Activated T-cell treated with anti-CD3 and anti-CD28 coated beads, Interleukin-2, amount 50 U/mL, for 72 hours (primary cell): ENCODE measurements at places on chromosomes 4 and X. TPM values are rescaled to one million over a fixed set of nuclear protein-coding genes. Genes with fewer than 3 reads are reported as not detected.

DNA sequence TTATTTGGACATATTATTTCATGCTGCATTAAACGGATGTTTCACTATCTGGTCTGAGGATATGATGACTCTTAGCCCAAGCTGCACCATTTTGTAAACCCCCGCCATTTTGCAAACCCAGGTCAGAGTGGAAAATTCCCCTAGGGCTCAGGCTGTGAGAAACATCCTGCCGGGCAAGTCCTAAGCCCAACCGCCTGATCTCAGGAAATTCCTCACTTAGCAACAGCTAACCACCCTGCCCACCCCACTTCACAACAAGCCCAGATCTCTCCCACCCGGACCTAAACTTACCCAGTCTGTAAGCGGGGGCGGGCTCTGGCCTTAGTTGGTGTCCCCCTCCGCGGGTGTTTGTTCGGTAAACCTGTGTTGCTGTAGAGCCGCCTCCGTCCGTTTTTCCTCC lies 2747.1 kb downstream of the PCDH7 start:
- DNase-seq = no peak

DNA sequence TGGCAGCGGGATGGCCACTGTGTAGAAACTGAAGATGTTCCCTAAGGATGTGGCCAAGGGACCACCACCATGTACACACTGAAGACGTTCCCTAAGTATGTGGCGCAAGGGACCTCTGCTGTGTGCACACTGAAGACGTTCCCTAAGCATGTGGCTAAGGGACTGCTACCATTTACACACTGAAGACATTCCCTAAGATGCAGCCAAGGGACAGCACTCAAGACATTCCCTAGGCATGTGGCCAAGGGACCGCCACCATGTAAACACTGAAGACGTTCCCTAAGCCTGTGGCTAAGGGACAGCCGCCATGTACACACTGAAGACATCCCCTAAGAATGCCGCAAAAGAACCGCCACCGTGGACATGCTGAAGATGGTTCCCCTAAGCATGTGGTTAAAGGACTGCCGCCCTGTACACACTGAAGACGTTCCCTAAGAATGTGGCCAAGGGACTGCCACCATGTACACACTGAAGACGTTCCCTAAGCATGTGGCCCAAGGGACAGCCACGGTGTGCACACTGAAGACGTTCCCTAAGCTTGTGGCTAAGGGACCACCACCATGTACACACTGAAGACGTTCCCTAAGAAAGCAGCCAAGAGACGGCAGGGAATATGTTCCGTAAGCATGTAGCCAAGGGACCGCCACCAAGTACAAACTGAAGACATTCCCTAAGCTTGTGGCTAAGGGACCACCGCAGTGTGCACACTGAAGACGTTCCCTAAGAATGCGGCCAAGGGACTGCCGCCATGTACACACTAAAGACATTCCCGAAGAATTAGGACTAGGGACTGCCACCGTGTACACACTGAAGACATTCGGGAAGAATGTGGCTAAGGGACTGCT lies 43.3 kb downstream of the DHRSX start:
- no peak for DNase-seq

GRCh38 chrX:45852884-45853283 lies 652.2 kb upstream of the DIPK2B start:
- no peak for DNase-seq

GRCh38 chr4:90127706-90128345 lies 632 bp downstream of the CCSER1 start:
- DNase-seq = peak; percentile 2

DNA sequence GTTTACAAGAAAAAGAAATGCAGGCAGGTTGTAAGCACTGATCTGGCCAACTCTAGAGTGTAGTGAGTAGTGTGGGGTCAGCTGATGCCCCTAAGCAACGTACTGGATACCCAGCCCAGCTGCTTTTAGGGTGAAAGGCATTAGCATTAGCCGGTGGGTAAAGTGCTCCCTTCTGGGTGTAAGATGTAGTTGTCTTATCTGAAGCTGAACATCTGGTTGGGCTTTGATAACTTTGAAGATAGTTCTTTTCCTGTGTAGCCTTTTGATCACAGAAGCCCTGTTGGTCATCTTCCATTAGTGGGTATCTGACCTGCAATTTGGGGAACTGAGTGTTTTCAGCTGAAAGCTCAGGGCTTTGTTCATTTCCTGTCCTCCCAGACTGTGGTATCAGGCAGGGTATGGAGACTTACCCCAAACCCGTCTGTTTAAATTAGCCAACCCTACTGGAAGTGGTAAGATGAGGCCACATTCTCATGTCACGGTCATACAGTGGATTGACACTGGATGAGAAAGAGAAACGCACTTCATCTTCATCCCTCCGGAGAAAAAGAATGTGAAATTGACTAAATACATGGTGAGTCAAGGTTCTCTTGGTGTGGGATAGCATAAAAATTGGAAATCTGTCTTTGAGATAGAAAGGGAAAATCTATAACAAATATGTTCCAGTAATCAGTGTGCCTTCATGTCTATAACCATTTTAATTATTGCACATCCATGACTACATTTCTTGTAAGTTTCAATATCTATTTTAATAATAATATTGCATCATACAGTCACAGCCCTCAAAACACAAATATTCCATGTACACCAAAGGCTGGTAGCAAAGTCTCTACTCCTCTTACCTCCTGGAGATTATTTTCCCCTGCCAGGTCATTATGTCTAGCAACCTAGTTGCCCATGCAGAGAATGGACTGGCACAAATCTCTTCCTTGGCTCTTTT lies 8.7 kb downstream of the RHOH start:
- DNase-seq = peak; percentile 51

DNA sequence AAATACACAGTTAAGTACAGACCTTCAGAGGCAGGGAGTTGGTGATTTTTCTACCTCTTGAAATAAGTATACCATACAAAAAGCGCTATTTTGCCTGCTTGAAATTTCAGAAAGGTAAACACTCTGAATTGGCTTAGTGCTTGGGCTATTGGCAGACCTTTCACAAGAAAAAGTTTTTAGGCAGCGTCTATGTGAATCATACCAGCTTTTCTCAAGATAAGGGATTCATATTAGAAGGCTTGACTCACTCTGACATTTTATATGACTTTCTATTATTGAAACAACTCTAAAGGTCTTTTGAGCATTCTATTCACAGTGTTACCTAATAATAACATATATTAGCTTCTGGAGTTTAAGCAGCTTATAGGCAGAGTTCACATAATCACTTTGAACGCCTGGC lies 286.4 kb upstream of the FAT1 start:
- DNase-seq = no peak

- DNase-seq = no peak
Observed at GRCh38 chrX:37926700-37927099, 79.3 kb upstream of the DYNLT3 start.

CDS1 gene
- 0.22 TPM for total RNA-seq

DNA sequence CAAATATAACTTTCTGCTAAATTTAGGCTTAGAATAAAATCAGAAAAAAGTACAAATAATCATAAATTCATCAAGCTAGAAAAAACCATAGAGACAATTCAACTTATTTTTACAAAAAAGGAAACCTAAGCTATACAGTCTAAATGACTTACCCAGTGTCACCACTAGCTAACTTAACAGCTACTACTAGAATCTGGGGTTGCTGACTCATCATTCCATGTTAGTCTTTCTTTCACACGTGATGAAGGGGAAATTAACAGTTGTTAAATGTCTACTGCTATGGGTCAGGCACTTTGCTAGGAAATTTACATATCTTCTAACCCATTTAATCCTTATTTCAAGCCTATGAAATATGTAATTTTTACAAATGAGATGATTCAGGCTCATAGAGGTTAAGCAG lies 349.3 kb upstream of the GALNT7 start:
- no peak for DNase-seq

DNA sequence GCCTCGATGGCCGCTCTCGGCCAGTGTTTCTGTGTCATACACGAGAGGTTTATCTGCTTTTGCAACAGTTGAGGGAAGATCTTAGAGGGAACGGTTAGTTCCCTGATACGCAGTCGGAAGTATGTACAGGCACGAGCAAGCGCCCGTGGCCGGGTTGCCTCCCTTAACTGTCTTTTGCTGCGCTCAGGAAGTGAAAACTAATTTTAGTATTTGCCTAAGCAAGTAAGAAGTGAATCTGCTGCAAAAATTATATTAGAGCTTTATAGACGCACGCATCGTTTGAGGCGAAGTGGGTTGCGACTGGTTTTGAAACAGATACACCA lies 695 bp downstream of the MTM1 start:
- DNase-seq = peak; percentile 46

DNA sequence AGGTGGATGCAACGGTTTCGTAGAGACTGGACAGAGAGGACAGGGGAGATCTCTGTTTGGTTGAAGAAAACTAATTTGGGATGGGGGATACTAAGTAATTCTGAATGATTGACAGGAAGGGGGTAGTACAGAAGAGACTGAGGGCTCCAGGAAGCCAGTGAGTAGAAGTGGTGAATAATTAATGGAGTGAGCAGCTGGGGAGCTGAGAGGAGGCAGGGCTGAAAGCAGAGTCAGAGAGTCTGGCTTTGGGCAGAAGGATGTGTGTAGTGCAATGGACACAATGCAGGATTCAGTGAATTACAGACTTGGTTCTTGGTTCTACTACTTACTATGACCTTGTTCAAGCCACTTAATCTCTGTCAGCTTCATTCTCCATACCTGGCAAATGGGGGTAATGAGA lies 161.7 kb downstream of the RBMX2 start:
- DNase-seq = no peak

CAPN6 gene
- not detected for total RNA-seq

DNA sequence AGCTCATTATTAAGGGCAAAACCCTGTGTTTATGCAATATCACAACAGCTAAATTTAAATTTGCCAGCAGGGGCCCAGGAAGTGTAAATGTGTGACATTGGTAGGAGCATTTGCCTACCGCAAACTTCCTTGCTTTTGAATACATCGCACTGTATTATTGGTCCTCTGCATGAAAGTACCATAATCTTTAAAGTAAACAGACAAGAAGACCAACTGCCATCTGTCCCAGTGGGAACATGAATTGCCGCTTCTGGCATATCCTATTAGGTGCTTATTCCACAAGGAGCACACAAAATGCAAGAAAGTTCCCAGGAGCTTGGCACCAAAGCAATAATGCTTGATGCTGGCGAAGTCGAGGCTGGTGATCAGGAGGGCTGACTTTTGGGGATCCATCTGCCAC lies 51.3 kb downstream of the SOD3 start:
- DNase-seq = no peak

SERPINA7 gene
- not detected for total RNA-seq

RNF128 gene
- total RNA-seq = not detected

- DNase-seq = no peak
Observed at GRCh38 chr4:121964958-121965357, 13.1 kb upstream of the TRPC3 start.
